ENCODE measurements at places on chromosomes 12 and 14.

DNA sequence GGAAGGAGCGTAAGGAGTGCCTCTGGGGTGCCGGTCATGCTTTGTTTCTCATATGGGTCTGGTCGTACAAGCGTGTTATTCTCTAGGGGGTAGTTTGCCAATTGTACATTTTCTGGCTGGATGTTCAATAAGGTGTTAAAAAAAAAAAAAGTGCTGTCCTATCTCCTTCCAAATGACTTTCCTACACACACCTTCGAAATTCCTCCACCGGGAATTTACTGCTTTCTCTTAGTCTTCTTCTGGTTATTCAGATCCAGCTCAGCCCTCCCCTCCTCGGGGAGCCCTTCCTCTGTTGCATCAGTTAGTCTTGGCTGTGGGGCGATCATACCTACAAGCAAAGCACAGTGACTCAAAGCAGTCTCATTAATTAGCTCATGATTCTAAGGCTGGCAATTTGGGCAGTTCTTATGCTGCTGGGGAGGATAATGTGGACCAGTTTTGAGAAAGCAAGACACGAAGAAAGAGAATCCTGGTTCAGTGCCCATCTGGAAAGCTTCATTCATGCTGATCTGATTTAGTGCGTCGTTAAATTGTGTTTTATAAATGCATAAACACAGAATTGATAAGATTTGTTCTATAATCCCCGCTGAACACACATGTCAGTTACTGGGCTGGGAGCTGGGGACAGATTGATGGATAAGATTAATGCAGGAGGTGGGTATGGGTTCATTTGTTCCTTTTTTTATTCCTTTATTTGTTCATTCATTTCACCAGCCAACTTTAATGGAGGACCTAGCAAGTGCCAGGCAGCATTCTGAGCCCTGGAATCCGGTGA is 9.2 kb upstream of the CLMN start:
- no peak for DNase-seq

DNA sequence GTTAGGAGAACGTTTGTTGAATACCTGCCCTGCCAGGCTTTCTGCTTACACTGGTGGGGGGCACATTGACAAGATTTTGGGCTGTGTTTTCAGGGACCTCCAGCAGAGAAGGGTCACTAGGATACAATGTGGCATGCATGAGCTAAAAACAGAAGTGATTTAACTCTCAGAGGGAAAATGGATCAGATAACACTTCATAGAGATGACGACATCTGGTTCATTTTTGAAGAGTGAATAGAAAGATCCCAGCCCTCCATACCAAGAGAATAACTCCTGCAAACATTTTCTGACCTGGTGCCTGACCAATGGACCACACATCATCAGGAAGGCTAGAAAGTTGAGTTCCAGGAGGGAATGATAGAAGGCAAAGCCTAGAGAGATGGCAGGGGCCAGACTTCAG is 33.7 kb downstream of the CKB start:
- DNase-seq: no peak

DNA sequence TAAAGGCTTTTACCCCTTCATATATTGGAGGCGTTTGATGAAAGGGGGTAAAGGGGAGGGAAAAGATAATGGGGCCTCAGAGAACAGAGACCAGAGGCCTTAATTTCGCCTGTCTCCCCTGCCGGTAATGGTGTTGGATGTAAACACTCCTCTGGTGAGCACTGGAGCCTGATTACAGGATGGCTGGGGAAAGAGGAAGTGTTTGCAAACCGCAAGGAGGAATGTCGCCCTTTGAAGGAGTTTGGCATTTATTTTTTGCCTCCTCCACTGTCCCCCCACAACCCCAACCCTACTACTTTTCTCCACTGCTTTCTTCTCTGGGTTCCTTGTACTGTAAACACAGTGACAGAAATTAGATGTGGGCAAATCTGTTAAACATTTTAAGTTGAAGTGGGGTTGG is 211.9 kb upstream of the TBX3 start:
- no peak for DNase-seq

DNA sequence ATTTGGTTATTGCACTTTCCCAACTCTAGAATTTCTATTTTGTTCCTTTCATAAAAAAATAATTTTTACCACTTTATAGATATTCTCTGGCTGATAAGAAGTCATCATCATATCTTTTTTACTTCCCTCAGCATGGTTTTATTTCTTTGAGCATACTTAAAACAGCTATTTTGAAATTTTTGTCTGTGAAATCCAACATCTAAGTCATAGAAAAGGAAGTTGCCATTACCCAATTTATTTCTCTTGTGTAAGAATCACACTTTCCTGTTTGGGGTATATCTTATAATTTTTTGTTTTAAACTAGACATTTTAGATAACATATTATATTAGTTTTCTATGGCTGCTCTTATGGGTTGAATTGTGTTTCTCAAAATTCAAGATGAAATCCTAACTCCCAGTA is 400.2 kb upstream of the OR4E1 start:
- no peak for DNase-seq

GRCh38 chr14:33938131-33938949 is 12.5 kb downstream of the EGLN3 start:
- DNase-seq: peak; percentile 74

DNA sequence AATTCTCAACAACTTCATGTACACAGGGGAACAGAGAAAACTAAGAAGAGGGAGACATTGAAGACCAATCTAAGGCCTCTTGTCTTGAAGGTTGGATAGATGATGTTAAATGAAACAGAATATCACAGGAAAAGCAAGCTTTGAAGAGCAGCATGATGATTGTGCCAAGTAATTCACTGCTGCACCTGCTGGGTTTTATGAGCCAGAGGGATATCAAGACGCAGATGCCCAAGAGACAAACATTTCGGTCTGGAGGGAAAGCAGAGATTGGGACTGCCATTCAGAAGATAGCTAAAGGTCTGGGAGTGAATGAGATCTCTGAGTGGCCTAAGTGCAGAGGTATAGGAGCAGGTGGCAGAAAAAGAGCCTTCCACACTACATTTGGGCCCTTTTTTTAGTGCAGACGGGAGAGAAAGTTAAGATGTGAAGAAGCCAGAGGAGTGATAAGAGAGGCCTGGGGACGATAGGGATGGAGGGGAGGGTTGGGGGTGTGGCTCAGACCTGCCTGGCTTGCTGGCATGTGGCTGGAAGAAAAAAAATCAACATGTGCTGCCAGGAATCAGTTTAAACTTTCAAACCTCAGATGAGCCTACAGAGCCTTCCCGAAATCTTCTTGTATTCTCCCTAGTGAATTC is 200.6 kb downstream of the AEBP2 start:
- DNase-seq: no peak
